Aorta (tissue), 5 donors: ENCODE measurements at places on chromosomes 12 and 14.

DNA sequence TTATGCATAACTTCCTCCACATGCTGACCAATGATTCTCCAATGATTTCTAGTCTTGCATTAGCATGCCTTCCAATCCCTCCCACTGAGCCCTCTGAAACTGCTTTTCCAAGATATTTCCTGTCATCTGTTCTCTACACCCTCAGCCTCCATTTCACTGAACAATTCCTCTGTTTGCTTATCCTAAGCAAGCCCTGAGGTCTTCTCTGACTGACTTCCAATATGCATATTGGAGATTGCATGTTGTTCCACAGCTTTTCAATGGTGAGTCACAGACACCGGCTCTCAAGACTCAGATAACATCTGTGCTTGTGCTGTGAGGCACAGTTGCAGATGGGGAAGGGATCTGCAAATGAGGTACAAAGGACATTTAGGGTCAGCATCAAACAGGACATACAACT lies 141.0 kb downstream of the SLC16A7 start:
- no peaks in the 10 kb centered on the region for H3K4me1 ChIP-seq
- H3K4me3 ChIP-seq: no peak overlapping the region
- H3K27ac ChIP-seq: no peak overlapping the region
- H3K36me3 ChIP-seq: no peaks in the 10 kb centered on the region
- no peak for DNase-seq

DNA sequence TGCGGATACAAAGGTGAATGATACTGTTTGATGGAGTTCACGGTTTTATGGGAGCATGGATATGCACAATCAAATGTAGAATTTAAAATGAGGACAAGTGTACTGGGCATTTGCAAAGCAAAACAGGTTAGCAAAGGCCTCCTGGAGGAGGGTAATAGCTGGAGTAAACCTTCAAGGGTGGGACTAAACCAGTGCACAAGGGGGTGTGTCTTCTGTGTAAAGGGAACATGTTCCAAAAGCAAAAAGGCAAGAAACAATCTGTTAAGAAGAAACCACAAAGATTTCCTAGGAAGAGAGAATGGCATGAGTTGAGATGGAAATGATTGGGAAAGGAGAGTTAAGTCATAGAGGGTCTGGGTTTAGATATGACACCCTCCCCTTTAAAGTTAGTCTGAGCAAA lies 109.2 kb upstream of the SLCO1C1 start:
- no peak overlapping the region for H3K27ac ChIP-seq
- no peaks in the 10 kb centered on the region for H3K36me3 ChIP-seq
- H3K4me3 ChIP-seq: no peak overlapping the region
- no peak for DNase-seq

DNA sequence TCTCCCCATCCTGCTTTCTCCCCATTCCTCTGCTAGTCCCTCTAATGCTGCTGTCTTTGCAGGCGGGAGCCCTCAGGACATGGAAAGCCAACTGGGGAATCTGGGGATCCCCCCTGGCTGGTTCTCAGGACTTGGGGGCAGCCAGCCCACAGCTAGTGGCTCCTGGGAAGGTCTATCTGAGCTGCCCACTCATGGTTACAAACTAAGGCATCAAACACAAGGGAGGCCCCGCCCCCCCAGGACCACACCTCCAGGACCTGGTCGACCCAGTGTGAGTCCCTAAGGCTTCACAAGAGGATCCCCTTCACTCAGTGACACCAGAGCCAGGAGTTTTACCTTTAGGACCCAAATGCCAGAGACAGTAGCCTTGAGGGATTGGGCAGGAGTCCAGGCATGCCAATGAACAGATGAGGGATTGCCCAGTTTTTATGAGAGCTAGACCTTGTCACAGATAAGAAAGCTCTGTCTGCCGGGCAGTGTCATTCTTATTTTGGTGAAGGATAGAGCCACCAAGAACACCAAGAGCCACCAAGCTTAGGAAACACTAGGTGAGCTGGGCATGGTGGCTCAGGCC lies 8.0 kb upstream of the CPNE6 start:
- no peaks in the 10 kb centered on the region for H3K27me3 ChIP-seq
- no peaks in the 10 kb centered on the region for H3K4me1 ChIP-seq
- H3K36me3 ChIP-seq: no peaks in the 10 kb centered on the region
- no peak overlapping the region for H3K4me3 ChIP-seq
- DNase-seq: no peak
- H3K27ac ChIP-seq: no peak overlapping the region

GRCh38 chr14:65346895-65347294 lies 65.6 kb upstream of the FUT8 start:
- no peak overlapping the region for H3K4me3 ChIP-seq
- no peak overlapping the region for H3K27ac ChIP-seq
- H3K27me3 ChIP-seq: no peaks in the 10 kb centered on the region
- DNase-seq: peak; percentile 76
- H3K4me1 ChIP-seq: no peaks in the 10 kb centered on the region
